Fibroblast of villous mesenchyme (primary cell): ENCODE measurements at places on chromosomes 13 and 19. TPM values are rescaled to one million over a fixed set of nuclear protein-coding genes. Genes with fewer than 3 reads are reported as not detected.

- no peak for DNase-seq
Observed at GRCh38 chr19:18308051-18308947, 14.6 kb downstream of the LSM4 start.

- DNase-seq, result no peak
Observed at GRCh38 chr19:41638641-41639081, 11.8 kb upstream of the CEACAM4 start.

DNA sequence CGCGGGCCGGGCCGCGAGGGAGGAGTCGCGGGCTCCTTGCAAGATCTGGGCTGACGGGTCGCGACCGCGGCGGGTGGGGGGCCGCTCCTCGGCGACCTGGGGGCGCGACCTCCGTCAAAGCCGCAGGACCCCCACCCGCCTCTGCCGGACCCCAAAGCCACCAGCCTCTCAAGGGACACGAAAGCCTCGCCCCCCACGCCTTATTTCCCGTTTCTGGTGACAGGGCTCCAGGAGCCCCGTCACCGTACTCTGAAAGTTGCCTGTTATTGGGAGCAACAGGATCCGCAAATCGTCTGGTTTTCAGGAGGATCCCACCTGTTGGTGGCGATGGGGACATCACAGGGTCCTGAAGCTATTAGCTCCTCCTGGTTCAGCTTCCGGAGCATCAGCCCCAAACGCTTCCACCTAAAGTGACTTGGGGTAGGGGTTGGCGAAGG, 530 bp downstream of the MAU2 start:
- peak; percentile 25 for DNase-seq

GRCh38 chr13:75359266-75359665, 122.7 kb downstream of the TBC1D4 start:
- peak; percentile 68 for DNase-seq

Gene ZNF418
- total RNA-seq, result 3.5 and 5.2 TPM in 2 replicates

- no peak for DNase-seq
Observed at GRCh38 chr19:39998501-39998900, 1.6 kb downstream of the ZNF546 start.

DNA sequence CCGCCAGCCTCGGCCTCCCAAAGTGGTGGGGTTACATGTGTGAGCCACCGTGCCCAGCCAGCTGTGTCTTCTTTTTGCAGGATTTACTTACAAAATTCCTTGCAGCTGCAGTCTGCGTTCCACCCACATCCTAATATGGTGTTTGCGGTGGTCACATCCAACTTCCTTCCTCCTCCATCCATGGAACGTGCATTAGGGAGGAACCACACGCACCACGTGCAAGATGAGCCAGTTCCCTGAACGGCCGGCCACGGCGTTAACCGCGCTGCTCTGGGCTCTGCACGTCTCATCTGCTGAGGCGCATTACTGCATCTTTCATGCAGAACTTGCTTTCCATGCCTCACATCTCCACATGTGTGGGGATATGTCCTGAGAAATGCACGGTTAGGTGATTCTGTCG, 13.0 kb upstream of the SIGLEC11 start:
- no peak for DNase-seq

DNA sequence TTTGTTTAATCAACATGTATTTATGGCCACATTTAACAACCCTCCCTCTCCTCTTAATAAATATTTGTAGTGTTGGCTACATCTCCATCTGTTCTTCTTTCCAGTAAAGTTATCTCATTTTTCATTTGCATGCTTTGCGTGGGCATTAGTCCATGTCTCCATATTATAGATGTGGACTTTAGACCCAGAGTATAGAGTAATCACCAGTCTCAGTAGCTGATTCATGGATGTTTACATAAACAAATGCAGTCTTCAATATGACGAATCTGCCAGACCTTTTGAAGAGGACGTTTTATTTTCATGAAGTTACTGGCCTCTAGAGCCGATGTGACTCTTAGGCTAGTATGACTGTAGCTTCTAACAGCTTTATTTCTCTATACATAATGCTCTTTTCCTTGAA, 1546.2 kb downstream of the OLFM4 start:
- DNase-seq, result no peak

Gene SLC10A2
- total RNA-seq, result not detected in 2 replicates

- peak; percentile 58 for DNase-seq
Observed at GRCh38 chr13:77002590-77003190, 10.8 kb downstream of the CLN5 start.

DNA sequence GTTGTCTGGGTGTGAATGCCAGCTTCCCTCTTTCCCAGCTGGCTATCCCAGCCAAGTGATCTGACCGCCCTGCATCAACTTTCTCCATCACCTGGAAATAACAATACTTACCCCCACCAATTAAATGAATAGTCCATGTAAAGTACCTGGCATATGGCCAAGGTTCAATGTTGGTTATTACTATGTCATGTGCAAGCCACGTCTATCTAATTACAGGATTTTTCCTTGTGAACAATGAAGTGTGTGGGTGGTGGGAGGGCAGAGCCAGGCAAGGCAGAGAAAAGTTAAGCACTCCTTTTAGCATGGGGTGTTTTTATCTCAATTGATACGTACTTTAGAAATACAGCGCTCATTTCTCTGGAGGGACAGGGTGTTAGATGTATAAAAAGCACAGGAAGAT, 121.1 kb downstream of the NHLRC3 start:
- no peak for DNase-seq

- peak; percentile 69 for DNase-seq
Observed at GRCh38 chr13:48571126-48571913, 38.4 kb upstream of the RCBTB2 start.

DNA sequence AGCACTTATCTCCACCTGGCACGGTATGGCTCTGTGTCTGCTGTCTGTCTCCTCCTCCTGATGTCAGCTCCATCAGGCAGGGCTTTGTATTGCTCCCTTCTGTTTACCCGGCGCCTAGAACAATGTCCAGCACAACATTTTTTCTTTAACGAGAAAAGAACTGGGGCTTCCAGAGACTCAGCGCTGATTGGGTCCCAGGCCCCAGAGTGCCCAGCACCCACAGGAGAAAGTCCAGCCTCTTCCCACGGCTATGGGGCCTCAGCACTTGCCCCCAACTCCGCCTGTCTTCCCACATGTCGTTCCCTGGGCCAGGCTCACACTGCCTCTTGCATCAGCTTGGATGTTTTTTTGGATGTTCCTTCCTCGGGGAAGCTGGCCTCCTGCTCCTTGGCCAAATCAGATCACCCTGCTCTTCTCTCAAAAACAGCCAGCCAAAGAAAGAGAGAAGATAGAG, 6.9 kb downstream of the MYPOP start:
- DNase-seq, result no peak

Gene CEACAM8
- total RNA-seq, result not detected in 2 replicates

Gene CABP5
- total RNA-seq, result not detected in 2 replicates

Gene KIR2DL1
- total RNA-seq, result not detected in 2 replicates

DNA sequence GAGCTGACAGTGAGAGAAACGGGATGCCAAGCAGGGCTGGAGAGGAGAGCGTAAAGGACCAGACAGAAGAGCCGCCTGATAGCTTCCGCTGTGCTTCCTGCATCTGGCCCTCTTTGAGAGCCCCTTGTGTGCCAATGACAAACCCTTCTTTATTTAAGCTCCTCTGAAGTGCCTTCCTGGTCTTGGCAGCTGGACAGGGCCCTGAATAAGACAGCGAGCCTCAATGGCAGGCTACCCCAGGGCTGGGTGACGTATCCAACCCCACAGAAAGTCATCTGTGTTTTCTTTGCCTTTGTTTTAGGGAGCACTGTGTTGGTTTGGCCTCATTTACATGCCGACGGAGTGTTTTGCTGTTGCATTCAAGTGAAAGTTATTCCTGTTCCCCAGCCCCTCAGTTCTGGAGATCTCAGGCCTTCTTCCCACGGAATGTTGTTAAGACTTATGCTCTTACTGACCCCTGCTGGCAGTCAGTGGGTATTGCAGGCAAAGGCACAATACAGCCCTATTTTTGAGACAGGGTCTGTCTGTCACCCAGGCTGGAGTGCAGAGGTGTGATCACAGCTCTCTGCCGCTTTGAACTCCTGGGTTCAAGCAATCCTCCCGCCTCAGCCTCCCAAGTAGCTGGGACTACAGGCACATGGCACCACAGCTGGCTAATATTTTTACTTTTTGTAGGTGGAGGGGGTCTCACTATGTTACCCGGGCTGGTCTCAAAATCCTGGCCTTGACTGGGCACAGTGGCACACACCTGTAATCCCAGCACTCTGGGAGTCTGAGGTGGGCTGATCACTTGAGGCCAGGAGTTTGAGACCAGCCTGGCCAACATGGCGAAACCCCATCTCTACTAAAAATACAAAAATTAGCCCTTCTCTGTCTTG, 16.8 kb downstream of the CCL25 start:
- DNase-seq, result no peak

DNA sequence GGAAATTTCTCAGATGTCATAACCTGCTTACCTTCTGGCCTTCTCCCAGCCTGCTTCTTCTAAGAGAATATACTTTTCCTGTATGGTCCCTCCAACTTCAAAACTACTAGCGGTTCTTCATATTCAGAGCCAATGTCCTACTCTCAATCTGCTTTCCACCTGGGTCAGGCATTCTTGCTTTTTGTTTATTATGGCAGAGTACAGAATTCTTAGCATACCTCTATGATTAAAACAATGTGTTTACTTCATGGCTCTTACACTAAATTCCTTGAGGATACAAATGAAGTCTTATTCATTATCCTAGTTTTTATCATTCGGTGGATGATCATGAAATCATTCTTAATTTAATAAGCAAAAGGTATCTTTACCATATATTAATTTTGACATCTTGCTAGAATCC, 484.2 kb upstream of the SLITRK1 start:
- no peak for DNase-seq

DNA sequence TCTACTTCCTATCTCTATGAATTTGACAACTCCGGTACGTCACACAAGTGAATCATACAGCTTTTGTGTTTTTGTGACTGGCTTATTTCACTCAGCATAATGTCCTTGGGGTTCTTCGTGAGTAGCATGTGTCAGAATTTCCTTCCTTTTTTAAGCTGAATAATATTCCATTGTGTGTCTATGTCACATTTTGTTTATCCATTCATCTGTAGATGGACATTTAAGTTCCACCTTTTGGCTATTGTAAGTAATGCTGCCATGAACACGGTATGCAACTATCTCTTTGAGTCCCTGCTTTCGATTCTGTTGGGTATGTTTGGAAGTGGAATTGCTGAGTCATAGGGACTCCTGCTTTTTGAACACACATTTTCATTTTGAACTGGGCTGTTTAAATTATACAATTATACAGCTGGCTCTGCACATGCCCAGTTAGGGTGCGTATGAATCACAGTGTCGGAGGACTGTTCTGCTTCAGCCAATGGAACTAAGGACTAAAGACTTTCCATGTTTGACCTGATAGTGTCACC, 43.0 kb upstream of the C13orf42 start:
- peak; percentile 67 for DNase-seq

Gene DAND5
- not detected in 2 replicates for total RNA-seq

GRCh38 chr13:65836066-65836465, 1394.1 kb downstream of the PCDH9 start:
- DNase-seq, result no peak

Gene UPK1A
- total RNA-seq, result not detected in 2 replicates

Gene PSG6
- total RNA-seq, result 0.32 and 4.3 TPM in 2 replicates

GRCh38 chr13:106498571-106498970, 36.9 kb downstream of the EFNB2 start:
- DNase-seq, result no peak

- no peak for DNase-seq
Observed at GRCh38 chr13:49821216-49822009, 28.9 kb upstream of the KPNA3 start.

Gene CLN5
- total RNA-seq, result 24.5 and 38.4 TPM in 2 replicates

- no peak for DNase-seq
Observed at GRCh38 chr19:49971991-49972411, 11.0 kb upstream of the SIGLEC11 start.

DNA sequence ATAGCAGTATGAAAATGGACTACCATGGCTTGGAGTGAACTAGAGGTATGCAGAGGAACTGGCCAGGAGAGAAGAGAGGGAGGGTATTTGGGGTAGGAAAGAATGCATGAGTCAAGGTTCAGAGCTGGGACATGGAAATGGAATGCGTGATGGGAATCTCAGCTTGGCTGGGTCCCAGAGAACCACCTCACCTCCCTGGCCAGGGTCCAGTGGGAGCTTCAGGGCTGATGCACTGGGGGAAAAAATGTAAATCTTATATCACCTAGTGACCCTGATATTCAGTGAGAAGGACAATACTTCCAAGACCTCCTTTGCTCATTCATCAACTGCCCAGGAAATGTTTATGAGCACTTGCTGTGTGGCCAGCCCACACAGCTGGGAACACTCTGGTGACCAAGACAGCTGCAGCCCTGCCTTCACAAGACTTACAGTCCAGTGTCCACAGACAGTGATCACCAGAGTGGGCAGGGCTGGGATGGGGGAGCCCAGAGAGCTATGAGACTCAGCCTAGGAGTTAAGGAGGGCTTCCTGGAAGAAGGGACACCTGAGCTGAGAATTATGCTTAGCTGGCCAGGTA, 12.8 kb downstream of the IGSF23 start:
- DNase-seq, result peak; percentile 89

DNA sequence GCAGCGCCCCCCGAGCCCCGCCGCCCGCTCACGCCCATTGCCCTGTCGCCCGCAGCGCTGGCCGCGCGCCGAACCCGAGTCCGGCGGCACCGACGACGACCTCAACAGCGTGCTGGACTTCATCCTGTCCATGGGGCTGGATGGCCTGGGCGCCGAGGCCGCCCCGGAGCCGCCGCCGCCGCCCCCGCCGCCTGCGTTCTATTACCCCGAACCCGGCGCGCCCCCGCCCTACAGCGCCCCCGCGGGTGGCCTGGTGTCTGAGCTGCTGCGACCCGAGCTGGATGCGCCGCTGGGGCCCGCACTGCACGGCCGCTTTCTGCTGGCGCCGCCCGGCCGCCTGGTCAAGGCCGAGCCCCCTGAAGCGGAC, 518 bp downstream of the KLF2 start:
- DNase-seq, result no peak

DNA sequence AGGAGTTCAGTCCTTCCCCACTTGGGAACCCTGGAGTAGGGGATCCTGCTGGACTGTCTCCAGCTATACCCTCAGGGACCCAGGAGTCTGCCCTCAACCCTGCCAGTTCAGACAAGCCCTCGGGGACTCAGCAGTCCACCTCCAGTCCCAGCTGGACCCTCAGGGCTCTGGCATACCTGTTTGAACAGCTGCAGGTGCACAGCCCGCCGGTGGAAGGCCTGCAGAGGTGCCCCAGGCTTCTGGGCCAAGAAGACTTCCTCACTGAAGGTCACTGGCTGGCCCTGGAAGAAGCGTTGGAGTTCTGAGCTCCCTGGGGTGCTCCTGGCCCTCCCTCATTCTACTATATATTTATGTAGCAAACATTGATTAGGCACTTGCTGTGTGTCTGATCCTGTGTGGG, 8.6 kb downstream of the CRB3 start:
- no peak for DNase-seq

Gene MBD3L3
- total RNA-seq, result not detected in 2 replicates

Gene GNA15
- total RNA-seq, result under 0.01 and 0.32 TPM in 2 replicates

GRCh38 chr19:30227012-30227621, 145.1 kb upstream of the ZNF536 start:
- peak; percentile 2 for DNase-seq

- no peak for DNase-seq
Observed at GRCh38 chr13:35478271-35479037, 2.0 kb upstream of the MAB21L1 start.

Gene NLRP11
- total RNA-seq, result not detected in 2 replicates
